ENCODE measurements at places on chromosomes 12 and 14.

- no peak for DNase-seq
These were observed 550.9 kb downstream of the BCL11B start for GRCh38 chr14:98721061-98721460.

- DNase-seq: peak; percentile 50
These were observed 790 bp downstream of the GTF2A1 start for GRCh38 chr14:81219759-81220579.

- no peak for DNase-seq
These were observed 12.9 kb downstream of the OTUB2 start for GRCh38 chr14:94038921-94039629.

DNA sequence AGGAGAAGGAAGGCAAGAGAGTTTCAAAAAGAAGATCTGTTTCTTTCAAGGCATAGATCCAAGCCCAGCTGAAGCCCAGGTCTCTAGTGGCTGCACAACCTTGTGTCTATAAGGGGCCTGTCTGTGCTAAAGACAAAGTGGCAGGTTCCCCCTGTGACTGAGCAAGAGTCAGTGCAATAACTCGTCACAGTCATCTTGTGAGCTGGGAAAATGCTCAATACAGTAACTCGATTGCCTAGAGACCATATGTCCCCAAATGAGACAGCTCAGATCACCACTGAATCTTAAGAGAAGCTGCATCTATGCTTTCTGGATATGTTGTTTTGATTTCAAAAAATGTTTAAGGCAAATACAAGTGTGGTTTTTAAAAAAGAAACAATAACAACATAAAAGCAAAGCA is 24.2 kb downstream of the ST8SIA1 start:
- no peak for DNase-seq

DNA sequence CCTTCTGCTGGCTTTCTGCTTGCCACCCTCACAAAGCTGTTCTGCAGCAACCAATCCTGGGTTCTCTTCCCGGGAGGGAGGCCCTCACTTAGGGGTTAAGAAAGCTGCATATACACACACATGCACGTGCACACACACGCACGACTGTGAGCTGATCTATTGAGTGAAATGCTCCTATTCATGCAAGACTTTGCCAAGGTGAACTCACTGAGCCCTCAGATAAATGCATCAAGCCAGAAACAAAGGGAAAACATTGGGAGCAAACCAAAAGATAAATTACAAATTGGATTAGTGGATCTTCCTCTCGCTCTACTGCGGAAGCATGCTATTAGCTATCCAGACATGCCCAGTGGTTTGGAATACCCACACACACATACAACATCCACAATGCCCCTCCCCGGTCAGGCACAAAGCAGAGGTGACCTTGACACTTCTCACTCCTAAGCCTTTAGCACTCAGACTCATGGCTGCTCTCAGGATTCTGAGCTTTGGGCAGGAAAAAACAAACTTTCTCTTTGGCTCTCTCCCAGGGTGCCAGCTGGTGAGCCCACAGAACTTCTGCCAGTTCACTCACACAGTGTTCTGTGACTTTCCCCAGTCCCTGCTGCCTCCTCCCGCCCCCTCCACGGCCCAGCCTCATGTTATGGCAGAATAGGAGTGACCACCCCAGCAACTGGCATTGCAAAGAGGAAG is 320.0 kb downstream of the DPF3 start:
- no peak for DNase-seq

- no peak for DNase-seq
These were observed 380.4 kb upstream of the CCDC196 start for GRCh38 chr14:66105815-66106214.

DNA sequence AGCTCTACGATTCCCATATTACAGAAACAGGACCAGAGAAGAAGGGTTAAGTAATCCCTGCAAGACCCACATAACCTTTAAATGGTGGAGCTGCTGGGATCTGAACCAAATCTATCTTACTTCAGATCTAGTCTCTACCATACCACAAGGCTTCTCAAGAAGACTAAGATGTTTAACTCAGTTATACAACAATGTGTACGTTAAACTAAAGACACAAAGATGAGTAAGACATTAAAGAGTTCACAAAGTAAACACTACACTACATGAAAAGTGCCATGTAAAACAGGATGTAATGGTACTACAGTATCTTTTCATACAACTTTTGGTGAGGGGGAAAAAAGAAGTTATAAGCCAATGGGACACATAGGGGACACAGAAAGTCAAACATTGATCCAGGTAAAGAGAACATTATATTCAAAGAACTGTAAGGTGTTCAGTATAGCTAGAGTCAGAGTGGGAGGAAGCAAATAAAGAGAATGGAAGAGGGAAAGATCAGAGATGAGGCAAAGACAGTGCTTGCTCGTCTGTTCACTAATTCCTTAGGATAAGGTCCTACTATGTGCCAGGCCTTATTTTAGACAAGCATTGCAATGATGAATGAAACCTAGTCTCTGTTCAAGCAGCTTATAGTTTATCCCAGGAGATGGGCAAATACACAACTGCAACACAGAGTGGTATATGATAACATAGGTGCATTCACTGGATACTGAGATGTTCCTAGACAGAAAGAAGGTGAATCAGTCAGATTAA is 7.7 kb downstream of the TMED10 start:
- no peak for DNase-seq

GRCh38 chr12:25054783-25055144 is 105.9 kb upstream of the BCAT1 start:
- DNase-seq: no peak

DNA sequence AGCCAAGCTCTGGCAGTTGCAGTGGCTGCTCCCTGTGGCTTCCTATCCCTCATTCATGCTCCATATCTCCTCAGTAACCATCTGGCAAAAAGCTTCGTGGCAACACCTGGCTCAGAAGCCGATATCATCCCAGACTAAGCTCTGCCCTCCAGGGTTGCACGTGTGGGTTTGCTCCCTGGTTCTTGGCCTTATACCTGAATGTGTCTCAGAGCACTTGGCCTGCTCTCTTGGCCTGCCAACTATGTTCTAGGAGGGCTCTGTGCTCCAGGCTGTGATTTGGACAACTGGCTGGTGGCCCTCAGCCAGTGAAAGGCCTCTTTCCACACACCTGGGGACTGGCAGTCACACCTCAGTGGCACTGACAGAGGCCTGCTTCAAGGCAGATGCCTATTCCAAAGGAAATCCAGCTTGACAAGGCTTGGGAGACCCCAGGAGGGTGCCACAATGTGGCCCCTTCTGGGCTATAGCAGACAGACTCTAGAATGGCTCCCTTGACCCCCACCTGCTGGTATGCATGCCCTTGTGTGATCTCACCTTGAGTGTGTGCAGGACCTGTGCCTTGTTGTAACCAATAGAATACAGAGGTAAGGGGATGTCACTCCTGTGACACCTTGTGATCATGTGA is 10.5 kb downstream of the PLD4 start:
- DNase-seq: no peak

DNA sequence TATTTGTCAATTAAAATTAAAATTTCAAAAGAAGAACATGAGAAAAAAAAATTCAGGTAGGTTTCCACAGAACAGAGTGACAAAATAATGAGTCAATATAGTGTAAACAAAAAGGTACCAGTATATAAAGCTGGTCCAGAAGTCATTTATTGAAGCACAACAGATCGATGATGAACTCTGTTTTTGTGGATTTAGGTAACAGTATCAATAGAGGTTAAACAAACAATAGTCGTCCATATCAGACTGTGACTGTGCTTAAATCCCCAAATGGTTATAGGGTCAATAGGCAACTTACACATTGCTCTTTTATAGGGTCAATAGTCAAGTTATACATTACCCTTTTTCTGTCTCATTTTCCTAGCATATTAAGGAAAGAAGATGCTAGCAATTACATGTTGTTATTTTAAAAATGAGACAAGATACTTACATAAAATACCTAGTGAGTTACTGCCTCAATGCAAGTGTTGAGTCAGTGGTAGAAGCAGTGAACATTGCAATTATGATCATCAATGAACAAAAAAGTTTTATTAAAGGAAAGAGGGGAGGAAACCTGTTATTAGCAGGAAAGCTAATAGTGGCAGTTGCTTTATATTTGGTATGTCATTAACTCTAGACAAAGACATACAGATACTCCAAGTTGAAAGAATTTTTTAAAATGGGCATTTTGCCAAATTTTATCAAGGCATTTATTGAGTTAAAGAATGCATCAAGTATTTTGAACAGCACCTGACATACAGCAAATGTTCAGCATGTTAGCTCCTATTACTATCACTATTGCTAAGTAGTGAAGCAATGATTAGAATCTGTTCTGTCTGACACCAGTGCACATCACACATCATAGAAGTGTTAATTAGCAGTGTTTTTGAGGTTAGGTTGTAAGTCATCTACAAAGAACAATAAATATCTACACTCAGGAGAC is 102.9 kb downstream of the CCER1 start:
- DNase-seq: no peak

GRCh38 chr14:60067882-60068281 is 23.8 kb upstream of the PCNX4 start:
- no peak for DNase-seq

DNA sequence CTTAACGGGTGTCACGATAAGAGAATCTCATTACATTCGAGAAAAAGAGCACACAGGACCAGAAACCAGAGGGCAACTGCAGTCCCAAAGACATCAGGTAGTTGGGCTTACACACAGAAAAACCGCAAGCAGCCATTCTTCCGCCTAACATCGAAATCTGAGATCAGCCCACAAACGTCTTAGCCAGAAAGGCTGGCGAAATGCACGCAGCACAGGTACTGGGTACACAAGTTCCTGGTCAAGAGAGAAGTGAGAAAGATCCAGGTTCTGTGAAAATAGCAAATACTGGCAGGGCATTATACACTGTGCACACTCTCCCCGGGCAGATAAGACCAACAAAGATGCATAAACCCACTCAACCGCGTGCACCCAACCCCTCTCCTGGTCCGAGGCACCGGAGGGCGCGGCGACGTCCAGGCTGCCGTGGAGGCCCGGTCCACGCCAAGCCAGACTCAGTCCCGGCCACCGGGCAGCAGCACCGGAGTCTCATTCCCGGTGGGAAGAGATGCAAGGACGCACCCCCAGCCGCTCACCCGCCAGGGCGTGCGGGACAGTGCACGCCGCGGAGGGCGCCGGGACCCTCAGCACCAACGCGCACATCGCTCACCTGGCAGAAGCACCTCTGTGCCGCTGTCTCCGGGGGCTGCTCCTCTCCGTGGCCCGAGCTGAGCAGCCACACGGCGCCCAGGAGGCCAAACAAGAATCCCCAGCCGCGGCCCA is 437 bp downstream of the ERO1A start:
- peak; percentile 81 for DNase-seq

DNA sequence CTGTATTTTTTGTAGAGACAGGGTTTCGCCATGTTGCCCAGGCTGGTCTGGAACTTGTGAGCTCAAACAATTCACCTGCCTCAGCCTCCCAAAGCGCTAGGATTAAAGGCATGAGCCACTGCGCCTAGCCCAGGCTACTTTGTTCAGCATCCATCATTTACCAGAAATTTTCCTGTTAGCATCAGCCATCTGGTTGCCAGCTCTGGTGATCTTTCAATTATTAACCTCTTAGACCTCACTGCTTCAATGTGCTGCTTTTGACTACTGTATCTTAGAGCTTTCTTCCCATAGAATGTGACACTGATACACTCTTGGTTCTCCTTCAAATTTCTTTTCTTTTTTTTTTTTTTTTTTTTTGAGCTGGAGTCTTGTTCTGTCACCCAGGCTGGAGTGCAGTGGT is 5.4 kb upstream of the AMHR2 start:
- DNase-seq: no peak

DNA sequence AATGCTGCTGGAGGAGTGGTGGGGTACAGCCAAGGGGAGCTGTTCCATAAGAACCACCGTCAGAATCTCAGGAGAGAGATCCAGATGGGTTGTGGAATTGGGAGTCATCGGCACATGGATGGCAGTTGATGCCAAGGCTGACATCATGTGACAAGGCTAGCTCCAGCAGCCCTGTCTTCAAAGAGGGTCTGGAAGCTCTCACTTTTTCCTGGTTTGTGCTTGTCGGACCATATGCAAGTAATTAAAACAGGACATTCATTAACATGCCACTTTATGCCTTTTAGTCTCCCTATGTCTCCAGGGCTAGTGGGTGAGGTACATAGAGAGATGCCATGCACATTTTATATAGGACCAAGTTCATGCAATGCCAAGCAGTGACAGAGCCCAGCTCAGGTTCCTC is 211.8 kb downstream of the CRADD start:
- DNase-seq: no peak

DNA sequence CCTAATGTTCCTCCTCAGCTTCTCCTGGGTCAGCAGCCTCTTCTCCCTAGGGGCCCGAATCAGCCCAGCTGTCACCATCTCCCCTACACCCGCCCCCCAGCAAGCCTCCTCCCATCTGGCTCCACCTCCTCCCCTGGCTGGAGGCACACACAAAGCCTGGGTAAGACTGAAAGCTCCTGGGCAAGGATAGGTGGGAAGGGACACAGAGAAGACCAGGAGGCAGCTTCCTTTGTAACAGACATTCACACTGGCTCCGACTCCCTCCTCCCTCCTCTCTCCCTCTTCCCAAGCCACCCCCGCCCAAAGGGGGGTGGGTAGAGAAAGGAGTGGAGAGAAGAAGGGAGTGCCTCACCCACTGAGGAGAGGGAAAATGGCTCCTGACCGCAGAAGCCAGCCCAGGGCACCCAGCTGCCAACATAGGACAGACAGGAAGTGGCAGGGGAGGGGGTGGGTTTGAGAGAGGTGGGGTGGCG is 4.0 kb downstream of the CHD4 start:
- DNase-seq: peak; percentile 66

DNA sequence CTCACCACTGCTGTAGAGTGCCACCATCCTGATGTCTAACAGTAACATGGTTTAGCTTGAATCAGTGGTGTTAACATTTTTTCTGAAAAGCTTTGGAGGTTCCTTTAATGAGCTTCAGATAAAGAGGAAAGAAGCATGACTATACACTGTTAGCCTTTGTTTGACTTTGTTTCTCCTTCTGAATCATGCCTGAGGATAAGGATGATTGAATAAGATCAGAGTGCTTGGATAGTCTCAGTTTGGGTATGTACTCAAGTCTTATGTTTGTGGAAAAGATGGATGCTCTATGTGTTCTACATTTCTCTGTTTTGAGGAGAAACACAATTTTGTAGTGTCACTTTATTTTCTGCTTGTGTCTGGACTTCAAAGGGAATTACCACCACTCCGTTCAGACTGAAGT is 42.0 kb downstream of the GPATCH2L start:
- no peak for DNase-seq

DNA sequence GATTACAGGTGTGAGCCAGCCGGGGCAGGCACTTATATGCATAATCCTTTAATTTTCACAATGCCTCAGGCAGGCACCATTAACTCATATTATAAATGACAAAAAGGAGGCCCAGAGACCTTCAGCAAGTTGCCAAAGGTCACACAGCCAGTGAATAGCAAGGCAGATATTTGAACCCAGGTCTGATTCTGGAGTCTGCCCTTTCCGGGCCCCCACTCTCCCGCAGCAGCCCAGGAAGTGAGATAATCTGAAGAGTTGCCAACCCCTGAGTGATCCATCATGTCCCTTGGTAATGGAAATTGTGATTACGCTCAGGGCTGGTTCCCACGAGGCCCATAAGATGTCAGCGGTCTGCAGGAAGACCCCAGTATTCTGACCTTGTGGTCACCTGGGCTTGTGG is 95.3 kb upstream of the MED13L start:
- DNase-seq: no peak

DNA sequence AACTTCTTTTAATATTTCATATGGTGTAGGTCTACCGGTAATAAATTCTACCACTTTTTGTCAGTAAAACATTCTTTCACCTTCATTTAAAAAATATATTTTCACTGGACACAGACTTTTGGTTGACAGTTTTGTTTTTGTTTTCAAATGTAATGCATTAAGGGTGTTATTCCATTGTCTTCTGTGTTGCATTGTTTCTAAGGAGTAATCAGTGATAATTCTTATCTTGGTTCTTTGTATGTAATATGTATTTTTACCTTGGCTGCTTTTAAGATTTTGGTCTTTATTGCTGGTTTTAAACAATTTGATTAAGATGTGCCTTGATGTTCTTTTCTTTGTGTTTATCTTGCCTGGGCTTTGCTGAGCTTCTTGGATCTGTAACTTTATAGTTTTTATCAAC is 4.1 kb downstream of the MAP1LC3B2 start:
- no peak for DNase-seq
